ENCODE measurements at places on chromosomes 12 and 14.

DNA sequence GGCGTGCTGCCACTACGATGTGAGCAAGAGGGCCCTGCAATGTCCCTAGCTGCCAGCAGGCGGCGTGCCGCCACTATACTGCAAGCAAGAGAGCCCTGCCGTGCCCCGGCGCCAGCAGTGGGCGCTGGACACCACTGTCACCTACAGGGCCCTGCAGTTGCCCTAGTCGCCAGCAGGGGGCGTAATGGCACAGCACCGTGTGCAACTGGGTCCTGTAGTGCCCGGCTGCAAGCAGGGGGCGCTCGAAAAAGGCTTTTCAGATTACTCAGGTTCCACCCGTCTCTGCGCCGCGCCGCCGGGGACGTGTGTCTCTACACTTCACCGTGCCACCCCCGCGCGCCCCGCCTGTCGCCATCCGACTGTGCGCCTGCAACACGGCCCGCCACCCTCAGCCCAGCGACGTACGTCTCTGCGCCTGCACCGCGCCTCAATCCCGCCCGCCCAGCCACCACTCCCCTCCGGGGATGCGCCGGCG lies 1356.9 kb downstream of the TMEM121 start:
- DNase-seq, result no peak

- no peak for DNase-seq
Measured at GRCh38 chr12:50636505-50636904, 127.4 kb upstream of the ATF1 start.

DNA sequence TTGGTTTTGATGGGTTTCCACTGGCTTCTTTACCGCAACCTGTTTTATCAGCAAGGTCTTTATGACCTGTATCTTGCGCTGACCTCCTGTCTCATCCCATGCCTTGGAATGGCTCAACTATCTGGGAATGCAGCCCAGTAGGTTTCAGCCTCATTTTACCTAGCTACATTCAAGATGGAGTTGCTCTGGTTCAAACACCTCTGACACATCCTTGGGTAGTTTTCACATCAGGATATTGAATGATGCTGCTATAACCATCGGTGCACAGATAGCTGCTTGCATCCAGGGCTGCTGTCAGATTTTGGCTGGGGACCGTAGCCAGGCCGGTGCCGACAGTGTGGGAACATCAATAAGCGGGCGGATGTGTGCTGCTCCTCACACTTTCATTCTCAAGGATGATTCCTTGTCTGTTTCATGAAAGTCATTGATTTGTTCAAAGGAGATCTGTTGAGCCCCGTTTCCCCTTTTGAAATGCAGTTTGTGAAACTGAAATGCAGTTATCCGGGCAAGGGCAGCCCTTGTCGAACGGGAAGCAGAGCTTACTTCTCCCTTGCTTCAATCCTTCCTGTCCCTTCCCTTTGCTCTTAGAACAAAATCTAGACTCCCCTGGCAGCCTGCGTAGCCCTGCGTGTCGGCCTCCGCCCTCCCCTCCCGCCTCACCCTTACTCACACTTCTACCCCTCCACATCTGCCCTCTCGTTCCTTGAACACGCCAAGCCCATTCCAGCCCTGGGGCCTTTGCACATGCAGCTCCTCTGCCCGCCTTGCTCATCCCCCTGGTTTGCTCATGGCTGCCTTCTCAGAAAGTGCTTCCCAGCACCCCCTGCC lies 49.2 kb upstream of the NCOR2 start:
- DNase-seq, result no peak

- no peak for DNase-seq
Measured at GRCh38 chr14:77498984-77499527, 440 bp upstream of the ISM2 start.

GRCh38 chr12:46493150-46493833 lies 120.7 kb upstream of the SLC38A2 start:
- DNase-seq, result no peak

DNA sequence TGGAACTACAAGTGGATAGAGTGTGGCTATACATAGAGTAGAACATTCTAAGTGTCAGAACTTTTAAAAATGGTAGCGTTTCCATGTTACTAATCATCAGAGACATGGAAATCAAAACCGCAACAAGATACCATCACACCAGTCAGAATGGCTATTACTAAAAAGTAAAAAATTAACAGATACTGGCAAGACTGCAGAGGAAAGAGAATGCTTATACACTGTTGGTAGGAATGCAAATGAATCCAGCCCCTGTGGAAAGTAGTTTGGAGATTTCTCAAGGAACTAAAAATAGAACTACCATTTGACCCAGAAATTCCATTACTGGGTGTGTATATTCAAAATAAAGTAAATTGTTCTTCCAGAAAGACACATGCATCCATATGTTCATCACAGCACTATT lies 518.6 kb downstream of the NELL2 start:
- DNase-seq, result no peak

- no peak for DNase-seq
Measured at GRCh38 chr14:40096968-40097367, 664.7 kb upstream of the FBXO33 start.

DNA sequence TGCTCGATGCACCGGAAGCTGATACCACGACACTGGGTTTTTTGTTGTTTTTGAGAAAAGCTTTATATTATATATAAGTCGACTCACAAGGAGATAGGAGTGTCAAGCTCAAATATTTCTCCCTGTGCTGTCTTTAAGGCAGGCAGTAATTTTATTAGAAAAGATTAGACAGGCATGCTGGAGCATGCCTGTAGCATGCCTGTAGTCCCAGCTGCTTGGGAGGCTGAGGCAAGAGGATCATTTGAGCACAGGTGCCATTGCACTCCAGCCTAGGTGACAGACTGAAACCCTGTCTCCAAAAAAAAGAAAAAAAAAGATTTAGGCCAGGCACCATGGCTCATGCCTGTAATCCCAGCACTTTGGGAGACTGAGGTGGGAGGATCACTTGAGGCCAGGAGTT lies 51.8 kb downstream of the GNS start:
- no peak for DNase-seq

DNA sequence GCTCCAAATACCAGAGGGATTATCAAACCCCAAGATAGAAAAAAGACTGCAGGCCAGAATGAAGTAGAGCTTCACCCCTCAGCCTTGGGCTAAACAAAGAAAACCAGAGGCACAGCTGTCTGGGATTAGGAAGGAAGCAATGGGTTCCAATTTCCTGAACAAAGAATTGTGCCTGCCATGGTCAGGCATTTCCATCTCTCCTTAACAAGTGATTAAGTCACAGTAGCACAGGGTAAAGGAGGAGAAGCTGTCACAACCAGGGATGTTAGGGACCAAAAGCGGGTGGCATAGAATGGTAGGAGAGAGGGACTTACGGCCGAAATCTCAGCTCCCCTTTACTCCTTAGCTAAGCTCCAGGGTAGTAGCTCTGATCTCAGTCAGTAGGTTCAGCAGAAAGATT lies 33.9 kb downstream of the SPTLC2 start:
- no peak for DNase-seq

- DNase-seq, result no peak
Measured at GRCh38 chr14:32565256-32565655, 236.2 kb downstream of the AKAP6 start.

DNA sequence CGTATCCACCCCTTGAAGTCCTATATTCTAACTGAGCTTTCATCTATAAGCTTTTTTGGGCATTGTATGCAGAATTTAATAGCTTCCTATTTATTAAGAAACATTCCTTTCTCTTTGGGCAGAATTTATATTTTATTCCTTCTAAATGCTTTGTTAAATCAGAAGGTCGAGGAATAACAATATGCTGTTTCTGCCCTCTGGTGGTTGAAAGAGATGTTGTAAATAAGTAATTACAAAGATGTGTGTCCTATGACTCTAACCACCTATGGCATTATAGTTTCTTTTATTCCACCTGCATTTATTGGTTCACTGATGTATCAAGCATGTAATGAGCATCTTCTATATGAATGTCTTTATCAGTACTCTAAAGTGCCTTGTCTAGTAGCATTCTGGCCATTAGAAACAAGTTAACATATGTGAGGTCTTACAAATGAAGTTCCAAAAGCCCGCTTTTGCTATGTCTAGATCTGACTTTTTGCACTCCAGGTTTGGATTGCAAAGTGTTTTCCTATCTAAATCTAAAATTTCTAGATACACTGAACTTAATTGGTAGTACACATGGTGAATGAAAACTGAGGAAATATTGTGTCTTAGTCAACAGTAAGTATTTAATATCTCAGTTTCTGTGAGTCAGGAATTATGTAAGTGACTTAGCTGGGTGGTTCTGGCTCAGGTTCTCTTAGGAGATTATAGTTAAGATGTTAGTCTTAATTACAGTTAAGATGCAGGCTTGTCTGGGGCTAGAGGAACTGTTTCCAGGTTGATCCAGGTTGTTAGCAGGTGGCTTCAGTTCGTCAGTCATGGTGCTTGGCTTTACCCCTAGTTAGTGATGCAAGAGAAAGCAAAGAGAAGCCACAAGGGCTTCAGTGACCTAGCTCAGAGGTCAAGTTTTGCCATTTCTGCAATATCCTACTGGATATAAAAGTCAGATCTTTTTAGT lies 57.5 kb downstream of the PLEKHA5 start:
- no peak for DNase-seq

DNA sequence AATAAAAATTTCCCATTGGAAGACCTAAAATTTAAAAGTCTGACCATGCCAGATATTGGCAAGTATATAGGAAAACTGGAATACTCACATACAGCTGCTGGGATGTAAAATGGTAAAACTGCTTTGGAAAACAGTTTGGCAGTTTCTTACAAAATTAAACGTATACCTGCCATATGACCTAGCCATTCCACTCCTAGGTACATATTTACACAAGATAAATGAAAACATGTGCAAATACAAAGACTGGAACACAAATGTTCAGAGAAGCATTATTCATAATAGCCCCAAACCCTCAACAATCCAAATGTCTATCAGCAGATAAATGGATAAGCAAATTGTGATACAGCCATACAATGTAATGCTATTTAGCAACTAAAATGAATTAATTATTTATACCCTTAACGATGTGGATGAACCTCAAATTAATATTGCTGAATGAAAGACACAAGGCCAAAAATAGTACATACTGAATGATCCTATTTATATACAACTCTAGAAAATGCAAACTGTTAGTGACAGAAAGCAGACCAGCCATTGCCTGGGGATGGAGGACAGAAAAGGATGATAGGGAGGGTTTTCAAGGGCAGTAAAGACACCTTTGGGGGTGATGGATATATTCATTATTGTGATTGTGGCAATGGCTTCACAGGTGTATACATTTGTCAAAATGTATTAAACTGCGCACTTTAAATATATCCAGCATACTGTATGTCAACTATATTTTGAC lies 21.3 kb upstream of the TCP11L2 start:
- DNase-seq, result no peak

GRCh38 chr14:55752580-55753390 lies 172.8 kb downstream of the KTN1 start:
- DNase-seq, result no peak

GRCh38 chr14:65360144-65360784 lies 52.3 kb upstream of the FUT8 start:
- DNase-seq, result no peak

DNA sequence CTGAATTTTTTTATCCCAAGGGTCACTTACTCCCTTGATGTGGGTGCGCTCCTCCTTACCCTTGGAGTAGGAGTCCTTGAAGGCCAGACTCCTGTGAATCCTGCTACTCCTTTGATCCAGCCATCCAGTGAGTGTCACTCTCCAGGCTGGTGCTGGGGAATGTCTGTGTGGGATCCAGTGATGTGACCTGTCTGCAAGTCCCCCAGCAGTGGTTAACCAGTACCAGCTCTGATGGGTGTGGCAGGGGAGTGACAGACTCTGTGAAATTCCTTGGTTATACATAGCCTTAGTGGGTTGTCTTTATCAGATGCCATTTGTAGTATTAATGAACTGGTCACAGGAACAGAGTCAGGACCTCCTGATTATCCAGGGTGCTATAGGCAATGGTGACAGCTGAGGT lies 409.5 kb upstream of the LMO3 start:
- no peak for DNase-seq

DNA sequence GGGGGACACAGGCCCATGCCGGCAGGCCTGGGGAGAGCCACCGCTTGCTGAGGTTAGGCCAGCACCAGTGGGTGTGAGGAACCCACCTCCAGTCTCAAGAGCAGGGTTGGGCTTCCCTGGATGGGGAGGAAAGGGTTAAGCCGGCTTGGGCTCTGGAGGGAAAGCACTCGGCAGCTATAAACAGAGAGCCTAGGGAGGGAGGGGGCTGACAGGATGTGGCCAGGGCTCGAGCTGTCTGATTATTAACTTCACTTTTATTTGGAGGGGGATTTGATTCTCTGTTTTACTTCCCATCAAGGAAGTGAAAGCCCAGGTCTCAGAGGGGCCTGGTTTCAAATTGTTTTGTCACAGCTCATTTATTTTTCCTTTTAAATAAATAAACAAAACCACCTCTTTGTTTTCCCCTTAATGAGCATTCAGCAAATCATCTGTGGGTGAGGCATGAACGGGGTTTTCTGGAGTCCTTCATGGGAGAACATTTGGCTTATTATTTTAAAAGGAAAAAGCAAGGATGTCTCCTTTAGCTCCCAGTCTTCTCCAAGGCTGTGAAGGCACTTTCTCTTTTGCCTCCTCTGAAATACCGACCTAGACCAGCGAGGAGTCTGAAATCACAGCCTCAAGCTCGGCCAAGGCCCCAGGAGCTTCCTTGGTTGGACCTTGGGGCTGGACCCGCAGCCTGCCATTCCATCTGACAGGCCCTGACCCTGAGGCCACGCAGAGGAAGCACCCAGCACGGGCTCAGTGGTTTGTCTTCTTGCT lies 21.9 kb upstream of the ZFP36L1 start:
- DNase-seq, result peak; percentile 71

DNA sequence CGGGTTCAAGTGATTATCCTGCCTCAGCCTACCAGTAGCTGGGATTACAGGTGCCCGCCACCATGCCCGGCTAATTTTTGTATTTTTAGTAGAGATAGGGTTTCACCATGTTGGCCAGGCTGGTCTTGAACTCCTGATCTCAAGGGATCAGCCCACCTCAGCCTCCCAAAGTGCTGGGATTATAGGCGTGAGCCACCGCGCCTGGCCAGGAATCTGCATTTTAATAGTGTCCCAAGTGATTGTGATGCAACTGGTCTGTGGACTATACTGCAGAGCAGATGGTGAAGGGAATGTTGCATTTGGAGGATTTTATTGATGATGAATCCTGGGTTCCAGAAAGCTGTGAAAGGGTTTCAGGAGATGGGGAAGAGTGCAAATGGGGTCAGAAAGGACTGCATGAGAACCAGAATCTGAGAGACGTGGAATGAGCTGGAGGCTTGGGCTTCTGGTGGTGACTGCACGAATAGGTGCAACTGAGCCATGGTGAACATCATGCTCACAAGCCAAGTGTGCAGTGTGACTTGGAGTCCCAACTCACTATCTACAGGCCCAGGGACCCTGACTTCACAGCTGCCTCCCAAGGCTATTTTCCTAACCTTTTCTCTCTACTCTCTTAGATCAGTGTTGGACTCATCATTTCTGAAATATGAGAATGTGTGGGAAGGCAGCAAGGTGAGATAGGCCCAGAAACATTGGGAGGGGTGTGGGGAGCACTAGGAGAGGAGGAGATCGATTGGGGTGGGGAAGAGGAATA lies 4.5 kb downstream of the RPS26 start:
- no peak for DNase-seq

DNA sequence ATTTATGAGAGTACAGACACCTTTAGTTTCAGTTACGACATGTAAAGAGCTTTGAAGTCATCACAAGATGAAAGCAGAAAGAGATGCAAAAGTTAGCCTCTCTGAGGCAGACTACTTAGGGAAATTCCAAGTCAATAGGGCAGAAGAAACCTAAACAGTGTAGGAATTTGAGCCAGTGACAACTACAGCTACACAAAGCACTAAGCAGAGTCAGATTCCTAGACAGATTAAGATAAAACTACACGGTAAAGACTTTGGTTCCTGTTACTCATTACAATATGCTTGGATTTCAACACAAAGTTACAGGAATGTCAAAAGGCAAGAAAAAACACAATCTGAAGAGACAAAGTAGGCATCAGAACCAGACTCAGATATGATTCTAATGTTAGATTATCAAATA lies 1302.3 kb downstream of the FSCB start:
- DNase-seq, result no peak
